ENCODE measurements at places on chromosomes 1 and 21.

GRCh38 chr1:93758842-93759515 lies 77.3 kb upstream of the BCAR3 start:
- DNase-seq, result peak; percentile 81

DNA sequence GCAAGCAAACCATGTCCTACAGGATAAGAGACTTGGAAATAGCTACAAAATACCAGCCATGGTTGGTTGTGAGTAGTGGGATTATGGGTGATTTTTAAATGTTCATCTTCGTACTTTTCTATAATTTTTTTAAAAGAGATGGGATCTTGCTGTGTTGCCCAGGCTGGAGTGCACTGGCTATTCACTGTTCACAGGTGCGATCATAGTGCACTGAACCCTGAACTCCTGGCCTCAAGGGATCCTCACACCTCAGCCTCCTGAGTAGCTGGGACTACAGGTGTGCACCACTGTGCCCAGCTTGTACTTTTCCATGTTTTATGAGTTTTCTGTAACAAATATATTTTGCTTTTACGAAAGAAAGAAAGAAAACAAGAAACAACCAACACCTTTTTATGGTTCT lies 224.2 kb downstream of the FOXD2 start:
- DNase-seq, result no peak

GRCh38 chr1:80341021-80341420 lies 1334.5 kb upstream of the ADGRL4 start:
- no peak for DNase-seq

DNA sequence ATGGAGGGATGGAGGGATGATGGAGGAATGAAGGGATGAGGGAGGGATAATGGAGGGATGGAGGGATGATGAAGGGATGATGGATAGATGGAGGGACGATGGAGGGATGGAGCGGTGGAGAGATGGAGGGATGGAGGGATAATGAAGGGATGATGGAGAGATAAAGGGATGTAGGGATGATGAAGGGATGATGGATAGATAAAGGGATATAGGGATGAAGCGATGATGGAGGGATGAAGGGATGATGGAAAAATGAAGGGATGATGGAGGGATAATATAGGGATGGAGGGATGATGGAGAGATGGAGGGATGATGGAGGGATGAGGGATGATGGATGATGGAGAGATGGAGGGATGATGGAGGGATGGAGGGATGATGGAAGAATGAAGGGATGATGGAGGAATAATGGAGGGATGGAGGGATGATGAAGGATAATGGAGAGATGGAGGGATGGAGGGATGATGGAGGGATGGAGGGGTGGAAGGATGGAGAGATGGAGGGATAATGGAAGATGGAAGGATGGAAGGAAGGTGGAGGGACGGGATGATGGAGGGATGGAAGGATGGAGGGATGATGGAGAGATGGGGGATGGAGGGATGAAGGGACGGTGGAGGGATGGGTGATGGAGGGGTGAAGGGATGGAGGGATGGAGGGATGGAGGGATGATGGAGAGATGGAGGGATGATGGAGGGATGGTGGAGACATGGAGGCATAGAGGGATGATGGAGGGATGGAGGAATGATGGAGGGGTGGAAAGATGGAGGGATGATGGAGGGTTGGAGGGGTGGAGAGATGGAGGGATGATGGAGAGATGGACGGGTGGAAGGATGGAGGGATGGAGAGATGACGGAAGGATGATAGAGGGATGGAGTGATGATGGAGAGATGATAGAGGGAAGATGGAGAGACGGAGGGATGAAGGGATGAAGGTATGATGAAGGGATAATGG lies 62.0 kb downstream of the KCNAB2 start:
- DNase-seq, result no peak

DNA sequence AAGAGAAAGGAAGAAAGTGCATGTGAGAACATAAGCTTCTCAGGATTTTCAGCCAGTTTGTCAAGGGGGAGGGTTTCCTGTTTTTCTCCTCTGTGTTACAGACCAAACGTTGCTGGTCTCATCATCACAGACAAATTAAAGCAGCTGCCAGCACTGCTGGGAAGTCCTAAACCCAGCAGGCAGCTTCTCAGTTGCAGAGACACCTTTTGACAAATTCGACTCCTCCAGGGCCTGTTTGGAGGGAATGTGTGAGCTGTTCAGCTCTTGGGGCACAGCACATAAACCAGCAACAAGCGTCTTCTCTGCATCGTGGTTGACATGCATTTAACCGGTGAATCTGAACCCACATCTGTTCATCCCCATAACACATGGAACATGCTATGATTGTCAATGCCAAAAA lies 454.6 kb upstream of the RUNX1 start:
- DNase-seq, result no peak

- peak; percentile 30 for DNase-seq
These were observed 65.2 kb downstream of the OLFML2B start for GRCh38 chr1:161958425-161958824.

DNA sequence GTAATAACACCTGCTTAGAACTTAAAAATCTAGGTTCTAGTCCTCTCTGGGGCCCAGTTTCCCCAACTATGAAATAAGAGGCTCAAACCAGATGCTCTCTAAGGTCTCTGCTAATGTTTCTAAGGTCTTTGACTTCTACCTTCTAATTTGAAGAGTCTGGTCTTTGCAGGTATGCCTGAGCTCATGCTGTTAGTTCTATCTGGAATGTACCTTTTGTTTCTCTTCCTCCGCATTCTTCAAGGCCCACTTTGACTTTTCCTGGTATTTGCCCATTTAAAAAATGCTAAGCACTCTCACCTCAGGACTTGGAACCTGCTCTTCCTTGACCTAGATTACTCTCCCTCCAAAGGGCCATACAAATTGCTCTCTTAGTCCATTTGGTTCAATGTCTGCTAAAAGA lies 13.5 kb downstream of the SLC35D1 start:
- no peak for DNase-seq

DNA sequence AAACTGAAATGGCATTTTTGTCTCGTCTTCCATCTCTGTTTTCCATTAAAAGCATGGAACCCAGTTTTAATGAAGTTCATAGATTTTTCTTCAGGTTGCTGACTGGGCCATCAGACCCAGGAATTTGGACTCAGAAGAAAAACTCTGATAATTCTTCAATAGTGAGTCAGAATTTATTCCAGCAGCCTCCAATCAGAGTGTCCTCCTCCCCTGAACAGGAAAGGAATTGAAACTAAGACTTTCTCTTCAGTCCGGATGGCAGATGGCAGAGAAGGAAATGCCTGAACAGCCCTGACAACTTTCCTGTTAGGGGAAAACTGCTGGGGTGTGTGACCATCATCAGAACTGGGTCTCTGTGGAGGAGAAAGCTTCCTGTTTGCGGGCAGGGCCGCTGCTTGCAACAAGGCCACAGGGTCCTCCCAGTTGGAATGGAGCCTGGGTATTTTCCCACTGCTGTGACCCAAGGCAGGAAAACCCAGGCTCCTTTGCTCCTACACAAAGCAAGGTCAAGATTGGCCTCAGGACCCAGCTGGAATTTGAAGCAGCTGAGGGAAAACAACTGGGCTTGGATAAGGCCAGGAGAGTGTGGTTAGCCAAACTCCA lies 20.7 kb downstream of the CD34 start:
- peak; percentile 93 for DNase-seq

DNA sequence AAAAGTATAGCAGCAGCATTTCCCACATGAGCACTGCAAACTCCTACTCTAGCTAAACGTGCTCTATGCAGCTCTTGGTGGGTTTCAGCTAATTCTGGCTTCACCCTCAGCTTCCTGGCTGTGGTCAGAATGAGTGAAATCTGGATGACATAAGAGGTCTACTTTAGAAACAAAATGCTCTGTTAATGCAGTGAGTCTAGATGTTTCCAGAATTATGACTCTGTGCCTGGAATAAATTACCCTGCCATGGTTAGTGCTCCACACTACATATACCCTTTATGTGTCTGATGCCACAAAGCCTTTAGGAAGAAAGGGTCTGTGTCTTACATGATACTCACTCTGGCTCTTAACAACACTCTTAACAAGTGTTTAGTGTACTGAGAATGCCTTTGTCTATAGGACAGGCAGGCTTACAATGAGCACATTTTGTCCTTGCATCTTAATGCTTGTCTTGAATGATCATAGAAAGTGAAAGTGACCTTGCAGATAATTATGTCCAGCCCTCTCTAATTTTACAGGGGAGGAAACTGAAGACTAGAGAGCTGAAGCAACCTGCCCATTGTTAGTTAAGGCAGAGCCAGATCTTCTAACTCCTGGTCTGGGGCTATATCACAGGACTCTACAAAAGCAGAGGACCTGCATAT lies 9.2 kb downstream of the S100A10 start:
- no peak for DNase-seq

GRCh38 chr1:160628799-160629263 lies 18.0 kb downstream of the SLAMF1 start:
- no peak for DNase-seq

DNA sequence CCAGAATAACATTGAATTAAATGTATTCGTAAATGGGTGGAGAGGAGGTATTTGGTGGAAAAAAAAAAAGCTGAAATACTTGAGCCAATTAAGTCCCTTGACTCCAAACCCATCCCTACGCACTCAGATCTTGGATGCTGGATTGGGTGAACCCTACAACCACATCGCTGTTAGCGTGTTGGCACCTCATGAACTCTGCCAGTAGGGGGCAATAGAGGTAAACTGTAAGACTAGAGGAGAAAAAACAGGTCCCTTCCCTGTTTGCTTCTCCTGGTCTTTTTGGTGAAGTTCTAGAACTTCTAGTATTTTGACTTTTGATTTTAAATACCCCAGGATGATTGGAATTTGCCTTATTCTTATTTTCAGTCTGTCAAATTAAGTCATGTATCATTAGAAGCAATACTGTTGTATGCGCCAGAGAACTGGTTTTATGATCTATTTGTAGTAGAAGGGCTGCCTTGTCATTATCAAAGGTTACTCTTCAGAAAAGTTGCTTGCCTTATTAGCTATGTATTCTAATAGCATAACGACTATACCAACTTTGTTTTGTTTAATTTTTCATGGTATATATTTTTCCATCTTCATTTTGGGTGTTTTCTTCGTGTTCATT lies 1.9 kb upstream of the OR13G1 start:
- no peak for DNase-seq

DNA sequence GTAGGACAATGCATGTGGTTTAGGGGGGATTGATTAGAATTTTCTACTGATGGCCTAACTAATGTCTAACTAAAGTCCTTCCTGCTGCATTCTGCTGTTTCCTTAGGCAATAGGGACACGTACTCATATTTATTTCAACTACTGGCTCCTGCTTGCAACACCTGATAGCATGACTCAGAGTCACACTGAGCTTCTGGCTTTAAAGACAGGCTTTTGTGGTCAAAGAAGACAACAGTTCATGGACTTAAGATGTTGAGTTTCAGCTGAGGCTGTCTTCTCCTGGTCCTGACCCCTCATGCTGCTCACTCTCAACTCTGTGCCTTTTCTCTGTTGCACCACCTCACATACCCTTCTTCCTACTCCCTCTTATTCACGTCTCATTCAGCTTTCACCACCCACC lies 29.1 kb upstream of the TRABD2B start:
- no peak for DNase-seq

DNA sequence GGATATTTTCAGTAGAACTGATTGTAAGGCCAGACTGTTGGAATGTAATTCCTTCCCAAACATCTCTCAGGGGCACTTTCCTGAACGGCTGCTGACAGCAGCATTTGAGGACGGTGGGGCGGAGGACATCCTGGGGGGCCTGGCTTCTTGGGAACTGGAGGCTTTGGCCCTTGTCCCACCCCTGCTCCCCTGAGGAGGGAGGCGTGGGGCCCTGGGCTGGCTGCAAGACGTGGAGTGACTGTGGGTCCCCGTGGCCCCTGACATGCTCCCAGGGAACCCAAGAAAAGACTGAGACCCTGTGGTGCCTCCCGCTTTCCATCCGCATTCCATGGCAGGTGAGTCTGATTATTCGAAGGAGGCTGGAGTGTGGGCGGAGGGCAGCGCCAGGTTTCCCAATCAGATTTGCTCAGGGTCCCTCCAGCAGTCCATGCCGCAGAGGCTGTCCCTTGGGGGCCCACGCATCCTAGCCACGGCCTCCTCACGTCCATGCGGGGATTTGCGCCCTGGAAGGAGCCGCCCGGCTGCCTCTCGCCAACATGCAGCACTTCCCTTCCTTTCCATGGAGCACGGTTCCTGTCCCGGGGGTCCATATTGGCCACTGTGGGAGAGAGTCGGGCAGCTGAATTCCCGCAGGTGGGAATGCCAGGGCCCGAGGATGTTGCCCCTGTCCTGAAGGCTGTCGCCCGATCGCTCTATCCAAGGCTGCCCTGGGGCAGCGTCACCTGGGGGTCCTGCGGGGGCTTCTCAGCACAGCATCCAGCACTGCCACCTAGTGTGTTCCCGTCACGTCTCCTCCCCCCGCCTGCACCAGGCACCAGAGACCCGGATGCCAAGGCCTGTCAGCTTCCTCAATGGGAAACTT lies 69.0 kb downstream of the FAAP20 start:
- peak; percentile 66 for DNase-seq

GRCh38 chr1:245645406-245645805 lies 490.6 kb downstream of the KIF26B start:
- no peak for DNase-seq

GRCh38 chr1:22848405-22848804 lies 124.3 kb downstream of the LACTBL1 start:
- no peak for DNase-seq

- DNase-seq, result no peak
These were observed 172.4 kb downstream of the NTMT2 start for GRCh38 chr1:170318141-170318540.
